Karpas-422 (cell line): ENCODE measurements at places on chromosomes 12 and 14. TPM values are rescaled to one million over a fixed set of nuclear protein-coding genes. Genes with fewer than 3 reads are reported as not detected.

- DNase-seq: peak; percentile 73
Measured at GRCh38 chr12:754851-755562, 2.6 kb downstream of the WNK1 start.

GRCh38 chr14:106837870-106838269 lies 1311.5 kb downstream of the TMEM121 start:
- DNase-seq: no peak

DNA sequence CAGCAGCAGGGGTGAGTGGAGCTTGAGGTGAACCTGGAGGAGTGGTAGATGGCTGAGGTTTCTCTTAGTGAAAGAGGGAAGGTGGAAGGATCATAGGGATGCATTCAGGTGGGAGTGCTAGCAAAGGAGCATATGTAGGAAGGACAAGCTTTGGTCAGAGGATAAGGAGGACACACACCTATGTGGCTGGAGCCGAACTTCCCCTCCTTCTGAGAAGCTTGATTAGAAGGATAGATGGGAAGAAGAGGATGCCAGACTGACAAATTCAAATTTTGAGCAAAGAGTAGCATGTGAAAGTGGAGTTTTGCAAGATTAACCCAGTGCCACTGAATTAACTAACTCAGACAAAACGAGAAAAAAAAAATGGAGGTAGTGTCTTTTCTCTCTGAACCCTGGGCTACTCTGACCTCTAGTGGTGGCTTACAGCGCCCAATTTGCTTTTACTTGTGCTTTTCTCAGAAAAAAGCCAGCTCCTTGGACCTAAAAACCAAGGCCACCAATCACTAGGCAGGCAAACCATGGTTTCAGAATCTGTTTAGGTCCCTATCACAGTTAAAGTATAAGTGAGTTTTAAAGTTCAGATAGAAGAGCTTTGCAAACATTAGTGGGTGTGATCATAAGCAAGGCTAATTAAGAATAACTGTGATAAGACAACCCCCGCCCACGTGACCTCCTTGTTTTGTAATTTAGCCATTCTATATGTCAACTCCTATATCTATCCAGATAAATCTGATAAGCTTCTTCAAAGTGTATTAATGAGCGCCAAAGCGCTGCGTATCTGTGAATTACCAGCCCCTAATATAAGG lies 15.5 kb downstream of the EMP1 start:
- peak; percentile 92 for DNase-seq

DNA sequence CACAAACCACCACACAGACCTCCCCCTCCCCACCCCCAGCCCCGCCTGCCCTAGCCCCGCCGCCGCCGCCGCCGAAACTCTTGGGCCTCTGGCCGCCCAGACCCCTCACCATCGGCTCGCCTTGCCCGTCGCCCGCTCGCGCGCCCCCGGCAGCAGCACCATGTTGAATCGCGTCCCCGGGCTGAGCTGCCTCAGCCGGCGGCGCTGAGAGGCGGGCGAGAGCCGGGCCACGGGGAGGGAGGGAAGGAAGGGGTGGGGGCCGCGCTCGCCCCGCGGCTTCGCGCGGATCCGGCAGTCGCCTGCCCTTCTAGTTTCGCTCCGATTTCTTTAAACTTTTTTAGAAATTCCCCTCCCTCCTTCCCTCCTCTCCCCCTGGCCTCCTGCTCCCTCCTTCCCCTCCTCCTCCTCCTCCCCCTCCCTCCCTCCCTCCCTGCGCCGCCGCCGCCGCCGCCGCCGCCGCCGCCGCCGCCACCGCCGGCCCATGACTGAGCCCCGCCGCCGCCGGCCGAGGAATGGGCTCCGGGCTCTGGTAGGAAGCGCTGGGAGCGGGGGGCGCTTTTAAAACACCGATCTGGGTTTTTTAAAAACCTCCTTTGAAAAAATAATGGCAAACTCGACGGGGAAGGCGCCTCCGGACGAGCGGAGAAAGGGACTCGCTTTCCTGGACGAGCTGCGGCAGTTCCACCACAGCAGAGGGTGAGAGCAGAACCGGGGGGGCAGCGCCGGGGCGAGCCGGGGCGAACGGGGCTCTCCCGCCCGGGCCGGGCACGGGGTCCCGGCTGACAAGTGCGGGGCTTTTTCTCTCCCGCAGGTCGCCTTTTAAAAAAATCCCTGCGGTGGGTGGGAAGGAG lies at the start of gene ARID2:
TSS of gene ARID2 (plus strand) at position 474 of the 851 bp plus-strand sequence. CDS start at position 605, 131 bp downstream.
- peak; percentile 91 for DNase-seq

DNA sequence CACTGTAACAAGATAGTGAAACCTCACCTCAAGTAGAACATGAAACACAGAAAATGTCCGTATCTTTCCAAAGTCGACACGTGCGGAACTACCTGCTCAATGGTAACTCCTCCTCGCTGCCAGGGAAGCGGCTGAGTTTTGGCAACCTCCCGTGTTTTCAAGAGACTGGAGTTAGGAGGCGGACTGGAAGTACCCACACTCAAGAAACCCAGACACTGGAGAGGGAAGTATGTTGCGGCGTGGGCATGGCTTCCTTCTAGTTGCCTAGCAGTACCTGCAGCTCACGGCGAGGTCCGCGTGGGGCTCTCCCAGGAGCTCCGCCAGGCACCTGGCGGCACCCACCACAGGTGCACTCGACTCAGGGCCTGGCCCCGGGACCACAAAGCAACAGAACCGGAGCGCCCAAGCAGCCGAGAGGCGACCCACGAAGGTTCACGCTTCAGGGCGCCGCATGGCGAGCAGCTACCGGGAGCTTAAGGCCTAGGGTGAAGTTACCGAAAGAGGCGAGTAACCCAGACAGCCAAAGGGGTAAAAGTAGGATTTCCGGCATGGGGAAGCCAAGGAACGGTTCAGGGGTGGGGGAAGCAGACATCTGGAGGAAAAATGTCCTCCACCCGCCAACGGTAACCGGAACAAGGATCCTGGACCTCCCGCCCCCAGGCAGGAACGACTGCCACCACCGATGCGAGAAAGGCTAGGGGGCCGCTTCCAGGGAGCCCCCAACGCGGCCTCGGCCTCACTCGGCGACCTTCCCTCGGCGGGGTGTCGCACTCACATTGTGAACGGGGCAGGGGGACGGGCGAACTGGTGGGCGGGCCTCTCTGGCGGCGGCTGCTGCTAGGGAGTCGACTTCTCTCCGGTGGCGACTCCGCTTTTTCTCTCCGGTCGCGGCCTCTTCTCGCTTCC lies 608 bp downstream of the PTGES3 start:
- peak; percentile 72 for DNase-seq

GRCh38 chr14:76324133-76324532 lies 51.8 kb upstream of the ESRRB start:
- no peak for DNase-seq

DNA sequence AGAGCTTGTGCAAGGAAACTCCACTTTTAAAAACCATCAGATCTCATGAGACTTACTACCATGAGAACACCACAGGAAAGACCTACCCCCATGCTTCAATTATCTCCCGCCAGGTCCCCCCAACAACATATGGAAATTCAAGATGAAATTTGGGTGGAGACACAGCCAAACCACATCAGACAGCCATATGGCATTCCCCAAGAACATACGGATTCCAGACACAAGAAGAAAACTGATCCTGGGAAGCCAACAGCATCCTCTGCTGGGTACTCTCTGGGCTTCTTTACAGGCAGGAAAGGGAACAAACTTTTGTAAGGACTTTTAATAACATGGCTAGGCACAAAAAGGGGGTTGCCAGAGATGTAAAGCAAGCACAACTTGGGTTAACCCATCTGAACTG lies 127.2 kb downstream of the TMEM132C start:
- no peak for DNase-seq

DNA sequence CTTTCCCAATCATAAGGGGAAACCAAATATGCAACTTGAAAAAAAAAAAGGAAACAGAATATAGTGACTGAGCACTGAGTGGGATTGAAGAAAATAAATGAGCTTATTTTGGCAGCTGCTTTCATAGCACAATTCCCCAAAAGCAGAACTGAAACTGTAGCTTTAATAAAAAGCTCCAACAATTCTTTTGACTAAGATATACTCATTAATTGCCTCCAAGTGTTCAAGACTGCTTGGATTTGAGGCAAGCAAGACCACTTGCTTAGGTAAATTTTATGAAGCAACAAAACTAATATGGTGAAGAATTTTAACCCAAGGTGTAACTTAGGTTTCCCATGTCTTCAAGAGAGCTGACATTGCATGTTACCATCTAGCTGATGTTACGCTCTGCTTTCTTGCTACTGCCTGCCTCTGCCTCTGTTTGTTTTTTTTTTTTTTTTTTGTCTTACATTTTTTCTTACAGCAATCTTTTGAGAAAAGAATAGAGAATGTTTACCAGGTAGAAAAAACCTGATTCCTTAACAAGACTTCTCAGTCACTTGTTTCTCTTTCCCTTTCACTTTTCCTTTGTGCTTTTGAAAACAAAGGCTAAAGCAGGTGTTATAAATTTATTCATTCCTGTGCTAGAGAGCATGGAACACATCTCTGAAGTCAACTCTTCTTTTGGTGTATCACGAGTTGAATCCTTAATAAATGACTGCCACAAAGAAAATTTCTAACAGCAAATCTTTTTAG lies 134.4 kb downstream of the BCAT1 start:
- peak; percentile 82 for DNase-seq

DNA sequence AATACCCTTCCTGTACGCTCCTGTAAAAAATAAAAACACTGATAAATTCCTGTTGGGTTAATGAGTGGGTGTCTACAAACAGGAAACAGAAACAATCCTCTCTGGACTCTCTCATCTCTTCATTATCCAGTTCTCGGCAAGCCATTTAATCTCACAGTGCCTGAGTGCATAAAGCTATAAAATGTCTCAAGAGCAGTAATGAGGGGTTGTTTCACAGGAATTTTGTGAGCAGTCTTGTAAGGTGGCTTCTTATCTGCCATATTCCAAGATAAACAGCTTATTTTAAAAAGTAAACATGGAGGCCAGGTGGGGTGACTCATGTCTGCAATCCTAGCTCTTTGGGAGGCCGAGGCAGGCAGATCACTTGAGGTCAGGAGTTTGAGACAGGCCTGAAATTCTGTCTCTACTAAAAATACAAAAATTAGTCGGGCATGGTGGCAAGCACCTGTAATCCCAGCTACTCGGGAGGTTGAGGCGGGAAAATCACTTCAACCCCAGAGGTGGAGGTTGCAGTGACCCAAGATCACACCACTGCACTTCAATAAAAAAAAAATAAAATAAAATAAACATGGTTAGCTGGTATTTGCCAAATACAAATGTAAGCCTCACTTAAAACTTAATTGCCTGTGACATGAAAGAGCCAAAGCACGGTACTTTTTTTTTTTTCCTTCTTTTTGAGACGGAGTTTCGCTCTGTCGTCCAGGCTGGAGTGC lies 54.0 kb downstream of the CLIP1 start:
- DNase-seq: no peak

DNA sequence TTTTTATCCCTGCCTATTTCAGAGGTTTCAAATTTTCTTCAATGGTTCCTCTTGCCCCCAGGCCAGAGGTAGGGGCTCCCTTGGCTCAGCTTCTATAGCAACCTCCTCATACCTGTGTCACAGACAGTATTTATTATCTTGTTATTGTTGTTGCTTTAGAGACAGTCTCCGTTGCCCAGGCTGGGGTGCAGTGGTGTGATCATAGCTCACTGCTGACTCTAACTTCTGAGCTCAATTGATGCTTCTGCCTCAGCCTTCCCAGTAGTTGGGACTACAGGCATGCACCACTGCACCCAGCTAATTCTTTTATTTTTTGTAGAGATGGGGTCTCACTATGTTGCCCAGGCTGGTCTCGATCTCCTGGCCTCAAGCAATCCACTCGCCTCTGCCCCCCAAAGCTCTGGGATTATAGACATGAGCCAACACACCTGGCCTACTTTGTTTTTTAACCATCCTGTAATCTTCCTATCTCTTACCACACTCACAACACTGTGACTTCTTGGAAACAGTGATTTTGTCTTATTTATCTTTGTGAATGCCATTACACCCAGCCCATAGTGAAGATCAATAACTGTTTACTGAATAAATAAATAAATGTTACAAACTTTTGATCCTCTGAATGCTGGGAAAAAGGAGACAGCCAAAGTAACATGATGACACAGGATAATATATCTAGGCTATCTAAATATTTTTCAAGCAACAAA lies 95.9 kb downstream of the PHLDA1 start:
- no peak for DNase-seq

DNA sequence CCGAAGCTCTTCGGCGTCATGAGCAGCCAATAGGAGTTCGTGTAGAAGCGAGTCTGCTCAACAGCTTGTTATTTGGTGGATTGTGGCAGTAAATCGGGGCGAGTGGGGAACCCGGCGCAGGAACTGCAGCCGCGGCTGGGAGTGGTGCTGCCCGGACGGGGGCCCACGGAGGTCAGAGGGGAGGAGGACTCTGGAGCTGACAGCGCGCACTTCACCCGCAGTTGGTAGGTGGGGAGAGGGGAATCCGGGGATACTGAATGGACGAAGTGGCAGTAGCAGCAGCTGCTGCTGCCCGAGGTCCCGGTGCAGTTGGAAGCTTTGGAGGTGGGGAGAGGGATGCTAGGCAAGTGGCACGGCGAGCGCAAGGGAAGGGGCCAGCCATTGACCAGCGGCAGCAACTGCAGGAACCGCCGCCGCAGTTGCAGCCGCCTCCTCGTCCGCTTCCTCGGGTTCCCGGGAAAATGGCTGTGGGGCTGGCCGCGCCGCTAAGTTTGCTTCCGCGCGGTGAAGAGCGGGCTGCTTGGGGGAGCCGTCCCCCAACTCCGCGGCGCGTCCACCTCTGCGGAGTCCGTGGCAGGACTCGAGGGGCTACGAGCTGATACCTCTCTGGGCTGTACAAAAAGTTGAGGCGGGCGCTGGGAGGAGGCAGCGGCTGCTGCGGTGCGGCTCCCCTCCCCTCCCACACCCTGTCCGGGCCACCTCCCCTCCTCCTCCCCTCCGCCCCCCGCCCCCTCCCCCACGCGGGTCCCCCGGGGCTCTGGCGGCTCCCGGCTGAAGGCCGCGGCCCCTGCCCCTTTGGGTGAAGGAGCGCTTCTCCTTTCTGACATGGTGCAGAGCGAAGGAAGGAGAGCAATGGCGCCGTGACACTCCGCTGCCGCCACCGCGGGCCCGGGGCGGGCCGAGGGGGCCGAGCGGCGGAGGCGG lies at the start of gene ARID4A:
TSS of gene ARID4A (plus strand) at position 79 of the 924 bp plus-strand sequence. CDS start 1,300 bp downstream, outside the sequence.
- DNase-seq: peak; percentile 85

GRCh38 chr12:3667485-3667884 lies 85.4 kb downstream of the CRACR2A start:
- no peak for DNase-seq

CNTN1 gene
- not detected in 2 replicates for total RNA-seq

OTX2 gene
- total RNA-seq: not detected in 2 replicates

AQP2 gene
- 0.07 and 0.63 TPM in 2 replicates for total RNA-seq

BEGAIN gene
- total RNA-seq: 0.47 TPM in 1 of 2 replicates, not detected in the other
